Suppressor macrophage (primary cell): ENCODE measurements at places on chromosomes 5 and 9.

- DNase-seq = no peak
Observed at GRCh38 chr5:137292461-137293027, 206.6 kb downstream of the SPOCK1 start.

GRCh38 chr9:4366591-4367330, 66.9 kb upstream of the GLIS3 start:
- peak; percentile 64 for DNase-seq

GRCh38 chr5:140221697-140222223, 46.8 kb downstream of the CYSTM1 start:
- DNase-seq = peak; percentile 70

- peak; percentile 44 for DNase-seq
Observed at GRCh38 chr9:76564297-76564696, 105.3 kb downstream of the GCNT1 start.

GRCh38 chr9:135088979-135089847, 1.7 kb downstream of the OLFM1 start:
- no peak for DNase-seq

DNA sequence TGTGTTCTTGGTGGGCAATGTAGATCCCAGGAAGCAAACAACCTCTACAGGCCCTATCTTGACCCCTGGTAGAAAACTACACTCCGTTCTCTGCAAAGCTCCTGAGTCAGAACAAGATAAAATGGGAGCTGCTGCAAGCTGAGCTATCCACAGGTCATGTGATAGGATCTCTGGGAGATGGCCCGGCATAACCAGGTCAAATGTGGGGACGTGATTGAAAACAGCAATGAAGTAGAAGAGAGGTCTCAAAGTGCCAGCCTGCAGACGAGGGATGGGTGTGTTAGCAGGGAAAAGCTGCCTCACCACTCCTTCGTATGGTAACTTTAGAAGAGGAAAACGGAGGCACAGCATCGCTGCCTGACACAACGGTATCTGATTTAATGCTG, 25.0 kb downstream of the NRG2 start:
- DNase-seq = no peak

GRCh38 chr9:131679261-131680020, 60.4 kb downstream of the RAPGEF1 start:
- no peak for DNase-seq

- DNase-seq = no peak
Observed at GRCh38 chr5:5598547-5599113, 176.2 kb downstream of the ICE1 start.

- DNase-seq = peak; percentile 4
Observed at GRCh38 chr5:59790376-59790775, 103.2 kb downstream of the PDE4D start.

DNA sequence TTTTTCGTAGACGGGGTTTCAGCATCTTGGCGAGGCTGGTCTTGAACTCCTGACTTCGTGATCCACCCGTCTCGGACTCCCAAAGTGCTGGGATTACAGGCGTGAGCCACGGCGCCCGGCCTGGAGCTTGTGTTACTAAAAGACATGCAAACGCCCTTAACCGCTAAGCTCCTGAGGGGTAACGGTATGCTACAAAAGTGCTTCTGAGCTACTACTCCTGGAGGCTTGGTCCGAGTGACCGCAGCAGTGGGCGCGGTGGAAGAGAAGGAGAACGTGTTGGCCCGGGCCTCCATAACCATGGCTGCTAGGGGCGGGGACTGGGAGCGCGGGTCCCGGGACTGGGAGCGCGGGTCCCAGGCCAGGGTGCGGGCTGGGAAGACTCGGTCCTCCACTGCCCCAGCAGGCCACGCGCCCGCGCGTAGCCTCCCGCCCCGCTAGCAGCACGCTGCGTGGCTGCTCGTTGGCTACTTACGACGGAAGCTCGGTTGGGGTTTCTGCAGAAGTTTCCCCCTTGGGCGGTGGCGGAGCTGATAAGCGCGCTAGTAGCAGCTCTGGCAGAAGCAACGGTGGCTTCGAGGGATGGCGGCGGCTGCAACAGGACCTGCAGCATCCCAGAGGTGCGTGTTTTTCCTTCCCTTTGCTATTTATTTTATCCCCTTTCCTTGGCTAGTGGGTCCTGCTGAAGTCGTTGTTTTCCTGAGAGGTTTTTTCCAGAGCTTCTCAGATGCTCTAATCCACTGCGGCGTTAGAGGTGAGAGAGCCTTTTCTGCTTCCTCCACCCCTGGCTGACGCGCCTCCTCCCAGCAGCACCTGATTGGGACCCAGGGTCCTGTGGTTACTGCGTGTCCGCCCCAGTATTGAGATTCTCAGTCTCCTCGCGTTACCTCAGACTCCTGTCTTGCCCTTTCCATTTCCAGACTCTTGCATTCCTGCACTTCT, 69.2 kb upstream of the CCDC180 start:
- DNase-seq = peak; percentile 84

DNA sequence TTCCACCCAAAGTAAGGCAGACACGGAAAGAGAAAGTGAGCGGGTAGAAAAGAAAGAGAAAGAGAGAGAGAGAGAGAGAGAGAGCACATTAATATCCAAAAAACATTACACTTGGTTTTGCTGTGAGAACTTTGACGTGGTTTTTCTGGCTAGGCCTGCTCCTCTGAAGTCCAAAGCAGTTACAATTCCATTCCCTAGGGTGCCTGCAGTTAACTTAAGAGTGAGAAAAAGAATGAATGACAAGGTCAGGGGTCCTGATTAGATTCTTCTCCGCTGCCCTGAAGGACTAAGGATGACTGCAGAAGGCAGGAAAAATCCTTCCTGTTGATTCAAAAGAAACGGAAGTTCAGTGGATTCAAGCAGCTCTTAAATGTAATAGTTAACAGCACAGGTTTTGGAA, 589.8 kb downstream of the PRELID2 start:
- no peak for DNase-seq
